ENCODE measurements at places on chromosomes 13 and 19. TPM values are rescaled to one million over a fixed set of nuclear protein-coding genes. Genes with fewer than 3 reads are reported as not detected.

GRCh38 chr13:44972956-44973581 is 16.2 kb downstream of the NUFIP1 start:
- peak; percentile 48 for DNase-seq

GRCh38 chr19:53123400-53123799 is 9.3 kb downstream of the ZNF415 start:
- no peak for DNase-seq

Gene TTC9B
- not detected for total RNA-seq

Gene AMH
- 7.3 TPM for total RNA-seq

All from myocyte (in vitro differentiated cells).